Spleen (tissue), 13 donors: ENCODE measurements at places on chromosomes 5 and 9. TPM values are rescaled to one million over a fixed set of nuclear protein-coding genes. Genes with fewer than 3 reads are reported as not detected.

DNA sequence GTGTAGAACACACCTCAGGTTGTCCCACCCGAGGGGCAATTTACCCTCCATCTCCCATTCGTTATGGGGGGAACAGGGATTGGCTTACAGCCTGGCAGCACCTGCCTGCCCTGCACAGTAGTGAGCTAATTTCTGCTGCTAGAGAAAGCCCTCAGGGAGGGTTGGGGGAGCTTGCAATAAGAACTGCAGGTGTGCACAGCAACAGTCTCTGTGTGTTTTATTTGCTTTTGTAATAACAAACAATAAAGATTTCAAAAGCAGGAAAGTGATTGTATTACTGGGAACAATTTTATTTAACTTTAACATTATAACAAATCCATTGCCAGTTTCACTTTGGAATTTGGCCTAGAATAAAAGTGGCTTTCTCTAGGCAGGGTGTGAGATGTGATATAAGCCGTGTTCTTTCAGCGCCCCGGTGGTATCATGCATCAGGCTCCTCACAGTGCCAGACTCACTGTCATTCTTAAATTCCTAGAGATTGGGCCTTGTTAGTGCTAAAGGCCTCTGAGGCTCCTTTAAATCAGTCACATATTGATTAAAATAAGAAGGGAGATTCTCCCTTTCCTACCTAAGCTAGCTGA lies 81.1 kb downstream of the RMI1 start:
- H3K36me3 ChIP-seq = no peaks in the 10 kb centered on the region
- H3K27me3 ChIP-seq = no peaks in the 10 kb centered on the region
- no peaks in the 10 kb centered on the region for H3K4me1 ChIP-seq
- H3K4me3 ChIP-seq = no peak overlapping the region
- H3K27ac ChIP-seq = no peak overlapping the region

DNA sequence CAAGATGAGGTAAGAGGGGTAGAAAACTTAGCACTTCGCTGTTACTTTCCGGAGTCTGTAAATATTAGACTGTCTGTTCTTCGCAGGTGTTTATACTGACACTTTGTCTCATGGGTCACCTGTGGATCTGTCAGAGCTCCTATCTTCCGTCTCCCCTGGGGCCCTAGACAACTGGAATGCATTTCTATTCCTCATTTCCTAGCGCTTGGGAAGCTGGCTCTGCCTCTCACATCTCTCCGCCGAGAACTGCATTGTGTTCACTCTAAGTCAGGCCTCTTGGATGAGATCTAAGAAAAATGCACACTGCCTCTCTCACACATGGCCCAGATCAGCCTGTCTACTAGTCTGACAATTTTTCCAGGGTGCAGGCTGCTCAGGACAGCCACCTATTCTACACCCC lies 39.5 kb downstream of the PCA3 start:
- no peak overlapping the region for H3K4me3 ChIP-seq
- no peaks in the 10 kb centered on the region for H3K4me1 ChIP-seq
- H3K27me3 ChIP-seq = no peaks in the 10 kb centered on the region
- no peak overlapping the region for H3K27ac ChIP-seq
- no peak for DNase-seq

The RASGRF2 gene
- total RNA-seq = 10.9 TPM

- no peaks in the 10 kb centered on the region for H3K27me3 ChIP-seq
- no peaks in the 10 kb centered on the region for H3K4me1 ChIP-seq
- DNase-seq = no peak
- H3K4me3 ChIP-seq = no peak overlapping the region
Measured at GRCh38 chr5:10320793-10321192, 13.1 kb upstream of the CMBL start.

- no peaks in the 10 kb centered on the region for H3K27me3 ChIP-seq
- no peak for DNase-seq
- no peaks in the 10 kb centered on the region for H3K36me3 ChIP-seq
Measured at GRCh38 chr9:92508018-92508820, 25.9 kb upstream of the ASPN start.

The SLC4A9 gene
- total RNA-seq = 0.54 TPM

DNA sequence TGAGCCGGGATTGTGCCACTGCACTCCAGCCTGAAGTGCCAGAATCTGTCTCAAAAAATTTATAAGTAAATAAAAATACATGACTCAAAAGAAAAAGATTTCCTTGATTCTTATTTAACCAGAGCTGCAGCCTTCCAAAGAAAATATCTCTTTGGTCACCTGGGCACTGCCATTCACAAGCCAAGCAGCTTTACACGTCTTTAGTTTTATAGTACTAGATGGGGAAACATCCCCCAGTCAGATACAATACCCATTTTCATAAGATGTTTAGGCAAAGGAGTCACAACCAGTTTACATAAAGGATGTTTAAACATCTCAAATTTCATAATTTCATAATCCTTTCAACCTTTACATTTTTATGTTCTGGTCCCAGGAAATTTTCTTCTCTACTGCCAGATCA lies 13.7 kb upstream of the OXCT1 start:
- H3K36me3 ChIP-seq = no peaks in the 10 kb centered on the region
- H3K27ac ChIP-seq = no peak overlapping the region
- no peak overlapping the region for H3K4me3 ChIP-seq
- no peaks in the 10 kb centered on the region for H3K4me1 ChIP-seq
- no peaks in the 10 kb centered on the region for H3K27me3 ChIP-seq

DNA sequence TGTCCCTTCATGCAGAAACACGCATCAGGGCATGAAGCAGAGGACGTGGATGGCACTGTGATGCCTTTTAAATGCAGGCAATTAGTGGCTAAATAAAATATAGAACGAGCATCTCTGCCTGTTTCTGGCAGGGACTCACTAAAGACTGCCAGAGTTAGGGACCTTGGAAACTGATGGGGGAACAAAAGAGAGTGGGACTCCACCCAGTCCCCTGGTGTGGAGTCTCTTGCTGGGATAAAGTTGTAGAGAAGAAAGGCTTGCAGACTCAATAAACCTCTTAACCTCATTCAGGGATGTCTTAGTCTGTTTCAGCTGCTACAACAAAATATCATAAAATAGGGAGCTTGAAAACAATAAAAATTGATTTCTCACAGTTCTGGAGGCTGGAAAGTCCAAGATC lies 87.6 kb upstream of the ARAP3 start:
- no peak for DNase-seq
- H3K27ac ChIP-seq = no peak overlapping the region
- H3K4me1 ChIP-seq = no peaks in the 10 kb centered on the region
- no peaks in the 10 kb centered on the region for H3K36me3 ChIP-seq

DNA sequence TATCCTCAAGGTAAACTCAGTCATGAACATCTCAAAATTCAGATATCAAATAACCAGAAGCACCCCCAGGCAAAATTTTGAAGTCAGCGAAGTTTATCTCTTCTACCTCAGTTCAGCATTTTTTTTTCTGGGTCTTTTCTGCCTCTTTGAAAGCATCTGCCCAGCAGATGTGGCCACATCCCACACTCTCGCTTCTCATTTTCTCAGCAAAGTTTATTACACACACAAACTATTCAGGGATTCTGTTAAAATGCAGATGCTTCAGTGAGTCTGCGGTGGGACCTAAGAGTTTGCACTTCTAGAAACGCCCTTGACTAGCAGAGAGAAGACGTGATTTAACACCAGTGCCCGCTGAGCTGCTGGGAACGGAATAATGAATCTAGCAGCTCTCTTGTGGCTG lies 19.3 kb downstream of the RASEF start:
- H3K27me3 ChIP-seq = peaks cover 12% of the 10 kb centered on the region
- H3K4me1 ChIP-seq = no peaks in the 10 kb centered on the region
- H3K36me3 ChIP-seq = no peaks in the 10 kb centered on the region

The FAM120AOS gene
- 39.7 TPM for total RNA-seq

The FBXO38 gene
- total RNA-seq = 70.7 TPM

GRCh38 chr5:156258934-156259333 lies 68.0 kb upstream of the SGCD start:
- no peak for DNase-seq
- H3K4me1 ChIP-seq = no peaks in the 10 kb centered on the region
- no peak overlapping the region for H3K4me3 ChIP-seq
